ENCODE measurements at places on chromosomes 2 and 18.

- DNase-seq = no peak
Observed at GRCh38 chr18:80167931-80168330, 58.9 kb downstream of the ADNP2 start.

DNA sequence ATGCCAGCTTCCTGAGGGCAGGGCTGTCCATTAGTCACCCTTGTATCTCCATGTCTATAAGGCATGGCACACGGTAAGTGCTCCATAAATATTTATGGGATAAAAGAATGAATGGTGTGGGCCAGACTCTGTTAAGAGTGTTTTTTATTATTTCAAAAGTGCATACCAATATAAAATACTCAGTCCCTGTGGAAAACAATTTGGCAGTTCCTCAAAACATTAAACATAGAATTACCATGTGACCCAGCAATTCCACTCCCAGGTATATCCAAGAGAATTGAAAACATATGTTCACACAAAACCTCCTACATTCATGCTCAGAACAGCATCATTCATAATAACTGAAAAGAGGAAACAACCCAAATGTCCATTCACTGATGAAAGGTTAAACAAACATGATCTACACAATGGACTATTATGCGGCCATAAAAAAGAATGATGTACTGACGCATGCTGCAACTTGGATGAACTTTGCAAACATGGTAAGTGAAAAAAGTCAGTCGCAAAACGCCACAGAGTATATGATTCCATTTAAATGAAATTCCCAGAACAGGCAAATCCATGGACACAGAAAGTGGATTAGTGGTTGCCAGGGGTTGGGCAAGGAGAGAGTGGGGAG is 69.1 kb upstream of the TCF7L1 start:
- no peak for DNase-seq

DNA sequence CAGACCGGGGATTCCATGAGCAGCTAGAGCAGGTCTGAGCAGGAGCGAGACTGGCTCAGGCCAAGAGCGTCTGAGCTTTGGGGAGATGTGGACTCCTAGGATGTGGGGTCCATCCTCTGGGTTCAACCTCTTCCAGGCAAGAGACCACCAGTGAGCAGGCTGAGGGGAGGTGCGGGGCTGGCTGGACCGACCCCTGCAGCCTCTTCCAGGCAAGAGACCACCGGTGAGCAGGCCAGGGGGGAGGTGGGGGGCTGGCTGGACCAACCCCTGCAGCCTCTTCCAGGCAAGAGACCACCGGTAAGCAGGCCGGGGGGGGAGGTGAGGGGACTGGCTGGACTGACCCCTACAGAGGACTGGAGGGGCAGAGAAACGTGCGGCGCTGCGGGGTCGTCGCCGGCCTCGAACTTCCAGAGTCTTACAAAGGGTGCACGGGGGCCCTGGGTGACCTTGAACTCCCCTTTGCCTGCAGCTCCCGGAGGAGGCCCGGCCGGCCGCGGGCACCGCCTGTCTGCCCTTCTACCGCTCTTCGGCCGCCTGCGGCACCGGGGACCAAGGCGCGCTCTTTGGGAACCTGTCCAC is 63.4 kb downstream of the TPO start:
- no peak for DNase-seq

- no peak for DNase-seq
Observed at GRCh38 chr2:43222475-43223309, 3.7 kb downstream of the ZFP36L2 start.

DNA sequence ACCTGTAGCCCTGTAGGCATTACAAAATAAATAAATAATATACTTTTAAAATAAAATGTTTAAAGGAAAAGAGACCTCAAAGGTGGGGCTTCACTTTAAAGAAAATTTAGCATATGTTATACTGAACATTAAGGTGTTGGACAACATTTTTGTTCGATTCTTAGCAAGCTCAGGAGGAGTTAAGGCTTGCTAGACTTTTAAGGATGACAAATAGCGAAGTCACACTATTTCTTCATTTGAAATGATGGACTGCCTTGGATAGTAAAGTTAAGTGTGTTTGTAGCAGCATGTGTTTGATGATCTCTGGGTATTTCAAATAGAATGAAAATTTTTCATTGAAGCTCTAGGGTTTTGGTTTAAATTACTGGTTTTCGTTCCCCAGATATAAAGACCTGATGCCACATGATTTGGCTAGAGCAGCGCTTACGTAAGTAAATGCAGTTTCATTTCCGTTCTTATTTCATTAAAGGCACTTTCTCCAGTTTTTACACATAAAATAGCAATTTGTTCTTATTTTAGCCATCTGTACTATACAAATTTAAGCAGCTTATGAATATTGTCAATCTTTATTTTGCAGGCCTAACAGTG is 24.9 kb downstream of the HADHB start:
- DNase-seq = no peak

DNA sequence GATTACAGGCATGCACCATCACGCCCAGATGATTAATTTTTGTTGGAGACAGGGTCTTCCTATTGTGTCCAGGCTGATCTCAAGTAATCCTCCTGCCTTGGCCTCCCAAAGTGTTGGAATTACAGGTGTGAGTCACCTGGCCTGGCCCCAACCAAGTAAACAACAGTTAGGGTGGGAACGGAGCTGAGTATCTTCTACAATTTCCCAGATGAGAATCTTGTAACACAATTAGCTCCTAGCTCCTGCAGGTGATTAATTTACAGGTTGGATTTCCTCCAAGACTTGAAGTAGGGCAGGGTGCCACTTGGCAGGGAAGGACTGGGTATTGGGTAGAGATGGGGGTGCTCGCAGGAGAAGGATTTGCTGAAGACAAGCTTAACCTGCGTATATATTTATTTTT is 17.8 kb downstream of the NLRC4 start:
- DNase-seq = no peak

DNA sequence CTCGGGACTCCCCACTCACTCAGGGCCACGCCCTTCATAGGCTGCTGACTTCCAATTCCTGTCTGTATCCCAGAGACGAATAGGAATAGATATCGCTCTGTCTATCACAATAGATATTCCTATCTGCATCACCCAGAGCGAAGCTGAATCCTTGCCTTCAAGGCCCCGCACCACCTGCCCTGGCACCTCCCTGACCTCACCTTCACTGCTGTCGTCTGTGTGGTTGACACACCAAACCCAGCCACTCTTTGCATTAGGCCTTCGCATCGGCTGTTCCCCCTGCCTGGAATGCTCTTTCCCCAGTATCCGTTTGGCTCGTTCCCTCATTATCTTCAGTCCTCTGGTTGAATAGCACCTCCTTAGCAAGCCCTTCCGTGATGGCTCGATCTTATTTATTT is 43.5 kb downstream of the ATOH8 start:
- no peak for DNase-seq

GRCh38 chr2:45984366-45984765 is 312.8 kb upstream of the EPAS1 start:
- no peak for DNase-seq

DNA sequence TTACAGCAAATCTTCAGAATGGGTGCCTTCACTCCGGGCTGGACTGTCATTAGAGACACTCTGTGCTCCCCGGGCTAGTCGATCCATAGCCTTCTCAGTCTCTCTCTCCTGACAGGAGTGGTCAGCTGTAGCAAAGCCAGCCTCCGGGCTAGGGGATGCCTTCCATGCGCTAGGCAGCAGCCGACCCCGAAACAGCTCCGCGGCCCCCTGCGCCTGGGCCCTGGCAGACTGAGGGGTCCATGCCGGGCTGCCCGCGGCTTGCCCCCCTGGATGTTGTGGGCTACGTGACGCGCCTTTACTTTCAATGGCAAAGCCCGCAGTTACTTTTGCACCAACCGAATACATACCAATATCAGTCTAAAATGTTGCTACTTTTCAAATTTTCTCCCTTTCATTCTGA is 1447.2 kb downstream of the LRP1B start:
- DNase-seq = no peak

- no peak for DNase-seq
Observed at GRCh38 chr18:74265546-74266098, 26.1 kb downstream of the CYB5A start.

- DNase-seq = no peak
Observed at GRCh38 chr2:73838889-73839534, 10.3 kb downstream of the STAMBP start.

Data from activated T-cell treated with anti-CD3 and anti-CD28 coated beads for 1 hour (primary cell).